NCI-H2171 treated with DMSO at 0.1 percent for 48 hours (cell line): ENCODE measurements at places on chromosomes 2 and 18.

- DNase-seq: peak; percentile 83
Measured at GRCh38 chr2:19362755-19363473, 4.5 kb upstream of the OSR1 start.

DNA sequence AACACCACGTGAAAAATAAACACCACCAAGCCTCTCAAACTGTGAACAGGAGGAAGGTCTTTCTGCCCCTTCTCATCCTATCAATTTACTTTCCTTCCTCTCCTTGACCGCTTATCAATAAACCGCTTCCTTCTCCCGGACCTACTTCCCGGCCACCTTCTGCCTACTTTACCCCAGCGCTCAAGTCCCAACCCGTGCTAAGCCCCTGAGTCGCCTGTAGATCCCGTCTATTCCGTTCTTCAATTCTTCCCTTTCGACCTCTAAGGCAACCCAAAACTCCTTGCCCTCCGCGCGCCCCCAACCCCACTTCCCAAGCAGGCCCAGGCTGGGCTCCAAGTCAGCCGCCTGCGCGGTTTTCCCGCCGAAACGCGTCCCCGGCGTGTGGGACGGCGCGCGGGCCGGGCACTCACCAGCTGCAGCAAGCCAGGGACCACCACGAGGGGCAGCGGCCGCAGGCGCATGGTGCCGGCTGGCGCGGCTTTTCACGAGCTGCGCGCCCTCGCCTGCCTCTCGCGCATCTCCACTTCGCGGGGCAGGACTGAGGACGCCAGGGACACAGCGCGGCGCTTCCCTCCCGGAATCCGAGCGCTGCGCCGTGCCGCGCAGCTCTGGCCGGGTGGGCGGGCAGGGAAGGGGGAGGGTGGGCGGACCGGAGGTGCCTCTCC, at the start of gene NXPH2:
TSS of gene NXPH2 (minus strand) at position 610 of the 665 bp plus-strand sequence. CDS start at position 461, 149 bp downstream.
- DNase-seq: no peak

GRCh38 chr2:96775160-96775559, 14.5 kb downstream of the CNNM4 start:
- no peak for DNase-seq

DNA sequence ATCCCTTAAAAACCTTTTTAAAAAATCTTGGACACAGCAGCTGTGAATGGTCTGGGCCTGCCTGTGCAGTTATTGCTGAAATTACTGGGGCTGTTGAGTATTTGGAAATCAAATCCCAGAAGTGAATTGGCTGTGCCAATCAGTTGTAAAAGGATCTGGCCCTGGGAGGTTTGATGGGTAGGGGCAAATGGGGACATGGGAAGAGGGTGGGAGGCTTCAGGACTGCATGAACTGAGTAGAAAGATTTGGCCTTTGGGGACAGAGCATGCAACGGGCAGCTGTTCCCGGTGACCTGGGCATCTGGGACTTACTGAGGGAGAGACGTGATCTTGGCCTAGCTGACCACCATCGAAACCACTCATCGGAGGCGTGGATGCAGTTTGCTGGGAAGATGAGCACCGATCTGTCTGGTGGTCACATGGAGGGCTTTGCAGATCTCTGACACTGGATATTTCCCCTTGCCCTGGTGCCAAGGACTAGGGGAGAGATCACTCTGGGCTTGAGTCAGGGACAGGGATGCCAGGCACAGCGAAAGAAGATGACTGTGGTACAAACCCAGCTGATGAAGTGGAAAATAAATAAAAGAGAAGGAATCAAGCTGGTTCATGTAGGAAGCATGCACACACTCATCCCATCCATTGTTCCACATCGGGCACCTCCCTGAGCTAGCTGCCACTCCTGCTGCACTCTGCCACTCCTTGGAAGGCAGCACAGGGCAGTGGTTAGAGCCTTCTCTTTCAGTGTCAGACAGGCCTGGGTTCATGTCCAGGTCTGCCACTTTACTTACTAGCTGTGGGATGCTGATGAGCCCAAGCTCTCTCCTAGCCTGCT, 58.4 kb downstream of the SEMA4F start:
- DNase-seq: no peak

GRCh38 chr2:160394153-160394552, 99.5 kb downstream of the RBMS1 start:
- DNase-seq: no peak

DNA sequence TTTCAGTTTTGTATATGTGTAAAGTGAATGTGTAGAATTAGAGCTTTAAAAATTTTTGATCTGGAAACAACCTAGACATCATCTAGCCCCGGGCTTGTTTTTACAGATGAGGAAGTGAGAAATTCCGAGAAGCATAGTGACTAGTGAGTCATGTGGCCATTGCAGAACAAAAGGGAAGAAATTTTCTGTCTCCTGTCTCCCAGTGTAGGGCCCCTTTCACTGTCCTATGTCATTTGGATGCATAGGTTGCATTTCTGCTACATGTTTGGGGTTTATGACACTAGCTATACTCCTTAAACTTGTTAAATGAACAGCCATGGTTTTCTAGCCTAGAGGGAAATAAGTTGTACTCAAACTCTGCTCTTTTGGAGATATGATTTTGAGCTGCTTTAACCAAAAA, 84.6 kb downstream of the PLCL1 start:
- no peak for DNase-seq

DNA sequence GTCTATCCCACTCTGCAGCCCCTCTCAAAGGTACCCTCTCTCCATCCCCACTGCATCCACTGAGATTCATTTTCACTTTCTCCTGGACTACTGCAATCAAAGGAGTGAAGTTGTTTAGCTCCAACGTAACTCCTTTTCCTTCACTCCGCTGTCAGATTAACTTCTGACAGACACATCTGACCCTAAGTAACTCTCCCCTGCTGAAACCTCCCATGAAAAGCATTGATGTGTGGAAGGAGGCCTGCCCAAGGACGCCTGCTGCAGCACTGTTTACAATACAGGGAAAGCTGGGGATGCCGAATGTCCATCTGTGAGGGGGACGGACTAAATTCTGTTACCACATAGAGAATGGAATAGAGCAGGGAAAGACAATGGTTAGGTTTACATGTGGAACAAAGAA, 114.8 kb downstream of the TMEM163 start:
- DNase-seq: peak; percentile 40

DNA sequence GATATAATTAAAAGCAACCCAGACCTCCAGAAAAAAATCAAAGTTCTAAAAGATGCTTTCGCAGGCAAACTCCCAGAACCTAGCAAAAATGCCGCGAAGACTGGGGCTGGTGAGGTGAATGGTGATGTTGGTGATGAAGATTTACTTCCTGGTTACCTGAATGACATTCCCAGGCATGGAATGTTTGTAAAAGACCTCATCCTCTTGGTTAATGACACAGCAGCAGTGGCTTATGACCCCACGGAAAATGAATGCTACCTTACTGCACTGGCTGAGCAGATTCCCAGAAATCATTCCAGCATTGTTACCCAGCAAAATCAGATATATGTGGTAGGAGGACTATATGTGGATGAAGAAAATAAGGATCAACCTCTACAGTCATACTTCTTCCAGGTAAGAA, 994 bp downstream of the KLHL41 start:
- no peak for DNase-seq

- DNase-seq: no peak
Measured at GRCh38 chr2:238861766-238862315, 14.0 kb downstream of the TWIST2 start.
